Globus pallidus (tissue), 1 donor: ENCODE measurements at places on chromosomes 5 and 9.

- no peak for DNase-seq
Measured at GRCh38 chr9:3299872-3300271, 225.9 kb downstream of the RFX3 start.

DNA sequence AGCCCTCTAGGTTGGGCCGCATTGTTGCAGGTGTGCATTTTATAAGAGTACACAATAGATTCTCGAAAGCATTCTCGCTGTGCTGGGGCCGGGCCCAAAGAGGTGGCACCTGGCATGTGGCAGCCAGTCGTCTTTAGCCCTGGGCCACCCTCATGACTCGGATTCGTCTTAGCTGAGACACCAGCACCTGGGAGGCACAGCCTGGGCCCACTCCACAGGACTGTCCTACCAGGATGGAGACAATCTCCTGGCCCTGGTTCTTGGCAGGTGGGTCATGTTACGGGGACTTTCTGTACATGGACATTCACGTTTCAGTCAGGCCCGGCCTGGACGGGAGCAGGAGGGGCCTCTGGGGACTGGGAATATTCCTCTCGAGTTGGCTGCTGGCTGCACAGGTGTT lies 212.5 kb downstream of the FANCC start:
- no peak for DNase-seq

- no peak for DNase-seq
Measured at GRCh38 chr5:59479086-59479485, 414.4 kb downstream of the PDE4D start.

DNA sequence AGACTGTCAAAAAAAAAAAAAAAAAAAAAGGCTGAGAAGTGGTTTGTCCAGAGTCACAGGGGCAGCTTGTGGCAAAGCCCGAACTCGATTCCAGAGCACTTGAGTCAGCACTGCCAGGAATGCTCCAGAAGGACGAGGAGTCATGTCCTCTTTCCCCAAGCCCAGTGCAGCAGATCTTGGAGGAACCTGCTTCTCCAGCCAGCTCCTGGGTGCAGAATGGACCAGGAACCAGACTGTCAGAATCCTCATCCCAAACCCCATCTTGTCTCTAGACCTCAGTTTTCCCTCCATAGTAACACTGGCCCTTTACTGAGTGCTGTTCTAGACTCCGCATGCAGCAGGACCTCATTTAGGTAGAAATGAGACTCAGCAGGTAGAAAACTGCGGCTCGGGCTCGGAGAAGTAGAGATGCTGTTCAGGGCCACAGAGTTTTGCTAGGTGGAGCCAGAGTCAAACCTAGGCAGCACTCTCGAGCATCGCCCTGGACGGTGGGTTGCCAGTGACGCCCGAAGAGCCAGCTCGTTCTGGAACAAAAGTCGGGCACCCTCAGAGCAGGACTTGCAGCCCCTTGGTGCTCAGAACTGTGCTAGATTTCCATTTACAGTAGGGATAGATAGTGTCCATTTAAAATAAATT lies 15.4 kb downstream of the CD74 start:
- DNase-seq = no peak

DNA sequence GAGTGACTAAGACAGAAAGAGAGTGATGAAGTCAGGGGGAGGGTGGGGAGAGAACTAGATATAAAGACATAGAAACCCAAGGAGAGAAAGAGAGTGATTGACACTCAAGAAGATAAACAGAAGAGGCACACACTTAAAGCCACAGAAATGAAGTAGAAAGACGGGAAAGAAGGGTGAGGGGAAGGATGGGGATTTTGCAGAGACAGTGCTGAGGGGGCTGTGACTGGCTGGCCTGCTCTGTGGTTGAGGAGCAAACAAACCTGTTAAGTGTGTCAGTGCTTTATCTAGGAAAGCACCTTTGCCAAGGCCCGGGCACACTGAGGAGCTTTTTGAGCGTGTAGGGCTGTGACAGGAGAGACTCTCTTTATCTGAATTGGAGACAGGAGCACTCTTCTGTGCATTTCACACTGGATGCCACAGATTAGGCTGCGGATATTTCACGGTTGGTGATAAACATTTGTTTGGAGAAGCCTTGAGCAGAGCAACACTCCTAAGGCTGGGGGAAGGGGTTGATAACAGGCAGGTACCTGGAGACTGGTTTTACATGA lies 109.1 kb downstream of the DOCK2 start:
- DNase-seq = no peak

- no peak for DNase-seq
Measured at GRCh38 chr5:179295778-179296149, 49.5 kb downstream of the ADAMTS2 start.

DNA sequence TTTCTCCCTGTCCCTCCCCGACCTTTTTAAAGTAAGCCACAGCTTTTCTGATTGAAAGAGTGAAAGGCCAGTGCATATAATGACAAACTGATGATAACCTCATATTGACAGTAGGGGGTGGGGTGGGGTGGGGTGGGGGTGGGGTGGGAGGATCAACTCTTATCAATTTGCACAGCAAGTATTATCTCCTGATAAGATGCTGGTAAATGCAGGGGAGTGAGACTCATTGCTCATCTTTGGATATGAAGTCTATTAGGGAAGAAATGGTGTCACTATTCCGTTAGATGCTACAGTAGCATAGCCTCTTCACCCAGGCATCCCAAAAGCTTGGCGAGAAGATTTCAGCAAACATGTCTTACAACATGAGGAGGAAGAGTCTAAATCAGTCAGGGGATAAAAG lies 38.9 kb upstream of the HMGCS1 start:
- no peak for DNase-seq

GRCh38 chr9:89661956-89662717 lies 57.3 kb downstream of the GADD45G start:
- DNase-seq = peak; percentile 98

GRCh38 chr5:123089914-123090660 lies 1.0 kb downstream of the PRDM6 start:
- DNase-seq = no peak

DNA sequence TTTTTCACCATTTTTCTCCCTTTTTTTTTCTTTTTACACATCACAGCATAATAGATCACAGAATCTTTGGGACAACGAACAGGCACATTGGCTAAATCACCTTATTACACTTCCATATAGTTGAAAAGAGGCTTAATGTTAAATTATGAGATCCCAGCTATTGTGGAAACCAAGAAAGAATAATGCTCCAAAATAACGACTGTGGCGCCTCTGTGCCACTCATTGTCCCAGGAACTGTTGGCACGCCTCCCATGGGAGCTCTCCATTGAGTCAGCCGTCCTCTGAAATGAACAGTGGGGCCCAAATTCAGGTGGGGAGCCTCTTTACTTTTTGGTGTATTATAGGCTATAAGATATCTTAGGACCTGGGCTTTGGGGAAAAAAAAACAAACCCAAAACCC lies 82.2 kb upstream of the NFIB start:
- peak; percentile 74 for DNase-seq

DNA sequence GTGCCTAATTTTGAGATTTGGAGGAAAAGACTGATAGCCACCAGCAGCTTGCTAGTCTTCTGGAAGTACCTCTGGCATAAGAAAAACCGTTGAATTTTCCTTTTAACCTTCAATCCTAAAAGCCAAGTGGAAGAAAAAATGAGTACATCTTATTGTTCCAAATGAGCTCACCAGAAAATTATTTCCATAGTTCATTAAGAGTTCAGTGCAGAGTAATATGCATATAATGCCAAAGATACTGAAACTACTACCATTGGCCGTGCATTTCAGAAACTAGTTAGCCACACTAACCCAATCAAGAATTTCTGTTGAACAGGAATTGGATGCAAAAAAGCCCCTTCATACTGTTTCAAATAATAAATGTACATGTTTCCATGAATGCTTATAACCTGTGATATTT lies 607.9 kb downstream of the KCTD16 start:
- DNase-seq = no peak

DNA sequence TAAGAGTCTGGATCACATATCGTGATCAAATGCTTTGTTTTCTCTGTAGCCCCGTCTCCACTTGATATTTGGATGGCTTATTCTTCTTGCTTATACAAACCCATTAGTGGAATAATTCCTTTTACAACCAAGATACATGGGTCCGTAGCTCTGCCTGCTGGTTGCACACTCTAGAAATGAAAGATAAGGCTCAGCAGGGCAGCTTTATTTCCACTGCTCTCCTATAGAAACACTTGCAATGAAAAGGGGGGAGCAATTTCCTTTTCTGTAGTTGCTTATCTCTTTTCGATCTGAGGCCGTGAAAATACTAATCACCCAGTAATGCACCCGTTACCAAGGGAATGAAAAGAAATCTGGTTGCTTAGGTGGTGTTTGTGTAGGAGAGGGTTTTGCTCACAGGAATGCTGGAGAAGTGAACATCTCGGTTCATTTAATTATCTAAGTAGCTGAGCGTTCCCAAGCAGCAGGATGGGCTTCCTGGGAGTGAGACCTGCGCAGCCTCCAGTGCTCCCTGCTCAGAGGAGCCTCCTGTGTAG lies 131.7 kb downstream of the ADAMTS16 start:
- DNase-seq = no peak

DNA sequence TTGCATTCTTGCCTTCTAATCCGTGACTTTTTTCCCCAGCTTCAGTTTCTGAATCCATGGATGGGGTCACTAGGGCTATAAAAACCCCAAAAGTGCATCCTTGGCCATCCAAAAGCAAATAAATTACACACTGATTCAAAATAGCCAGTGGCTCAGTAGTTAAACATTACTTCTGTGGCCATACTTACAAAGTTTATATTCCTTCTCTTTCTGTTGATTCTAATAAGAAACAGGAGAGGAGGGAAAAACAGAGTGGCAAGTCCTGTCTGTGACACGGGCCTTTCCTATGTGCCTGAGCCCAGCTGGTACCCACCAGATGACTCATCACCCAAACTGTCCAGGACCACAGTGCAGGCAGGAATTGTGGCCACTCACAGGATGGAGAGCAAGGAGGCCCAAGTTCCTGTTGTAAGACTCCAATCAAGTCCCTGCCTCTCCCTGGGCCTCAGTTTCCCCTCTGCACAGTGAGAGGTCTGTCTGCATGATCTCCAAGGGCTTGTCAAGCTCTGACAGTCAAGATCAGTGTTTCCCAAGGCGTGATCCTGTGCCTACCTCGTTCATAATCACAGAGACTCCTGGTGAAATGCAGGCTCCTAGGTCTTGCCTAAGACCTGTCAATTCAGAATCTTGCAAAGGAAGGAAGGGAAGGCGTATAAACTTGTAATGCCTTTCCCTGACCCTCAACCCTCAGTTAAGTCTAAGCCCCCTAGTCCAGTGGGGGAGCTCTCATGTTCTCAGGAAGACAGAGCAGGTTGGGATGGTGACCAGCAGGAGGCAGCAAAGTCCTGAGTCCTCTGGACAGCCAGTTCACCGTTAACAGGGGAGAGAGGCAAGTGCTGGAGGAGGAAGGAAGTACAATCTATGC lies 29.5 kb downstream of the TNIP1 start:
- DNase-seq = peak; percentile 55

GRCh38 chr9:32251539-32251938 lies 132.9 kb upstream of the ACO1 start:
- peak; percentile 55 for DNase-seq

- no peak for DNase-seq
Measured at GRCh38 chr5:18601185-18601584, 966.9 kb downstream of the TAF11L14 start.

GRCh38 chr5:165202519-165202910 lies 1697.1 kb downstream of the MAT2B start:
- DNase-seq = no peak

DNA sequence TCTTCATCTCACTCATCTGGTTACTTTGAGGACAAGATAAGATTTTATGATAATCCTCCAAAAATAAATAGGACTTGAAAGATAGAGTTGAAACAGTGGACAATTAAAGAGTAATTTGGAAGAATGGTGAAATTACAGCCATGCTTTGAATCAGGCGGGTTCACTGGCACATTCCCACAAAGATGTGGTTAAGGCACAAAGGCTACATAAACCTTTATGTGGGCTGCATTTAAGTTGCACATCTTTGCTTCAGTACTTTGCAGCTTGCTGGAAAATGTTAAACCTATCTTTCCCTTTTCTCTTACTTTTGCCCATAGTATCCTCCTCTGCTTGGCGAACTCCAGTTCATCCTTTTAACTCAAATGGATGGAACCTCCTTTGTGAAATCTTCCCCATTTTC lies 92.2 kb upstream of the TNFAIP8 start:
- DNase-seq = no peak

DNA sequence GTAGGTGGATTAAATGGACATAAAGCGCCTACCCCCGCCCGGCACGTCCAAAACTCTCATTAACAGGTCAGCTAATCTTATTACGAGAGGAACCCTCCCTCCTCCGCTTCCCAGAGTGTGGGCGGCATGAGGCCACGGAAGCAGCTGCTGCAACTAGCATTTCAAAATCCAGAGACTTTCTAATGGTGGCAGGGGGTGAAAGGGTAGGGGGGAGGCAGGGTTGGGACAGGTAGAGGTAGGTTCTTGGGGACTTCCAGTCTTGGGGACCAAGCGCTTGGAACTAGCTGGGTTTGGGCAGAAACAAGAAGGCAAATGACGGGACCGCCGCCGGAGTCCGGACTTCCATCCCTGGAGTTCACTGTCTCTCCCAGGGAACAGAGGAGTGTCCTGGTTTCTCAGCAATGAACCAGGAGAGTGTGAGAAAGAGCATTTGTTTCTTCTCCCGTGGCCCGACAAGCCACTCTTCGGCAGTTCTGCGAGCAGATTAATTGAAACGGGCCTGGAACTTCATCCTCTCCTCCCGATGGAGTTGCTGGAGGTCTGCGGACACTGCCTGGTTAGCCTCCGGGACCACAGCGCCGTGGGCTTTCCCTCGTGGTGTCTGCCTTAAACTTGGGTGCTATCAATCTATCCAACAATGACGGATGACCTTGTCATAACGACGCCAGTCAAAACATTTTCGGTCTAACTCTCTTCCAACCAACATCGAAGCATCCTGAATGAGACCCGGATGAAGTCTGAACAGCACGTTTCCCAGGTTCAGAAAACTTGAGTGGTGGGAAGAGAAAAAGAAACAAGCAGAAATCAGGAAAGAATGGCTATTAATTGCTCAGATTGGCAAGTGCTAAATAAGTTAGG lies 1.6 kb upstream of the PRDM6 start:
- DNase-seq = no peak
